ENCODE measurements at places on chromosomes 5 and 9. TPM values are rescaled to one million over a fixed set of nuclear protein-coding genes. Genes with fewer than 3 reads are reported as not detected.

GRCh38 chr5:157607371-157608161, 32.0 kb upstream of the ADAM19 start:
- no peak for DNase-seq

- DNase-seq, result no peak
Observed at GRCh38 chr5:142179776-142180387, 71.3 kb downstream of the NDFIP1 start.

FXN gene
- 32.7 TPM for total RNA-seq

GRCh38 chr5:111655169-111655924, 101.6 kb downstream of the NREP start:
- DNase-seq, result no peak

PCDHB2 gene
- total RNA-seq, result 28.4 TPM

GRCh38 chr5:149941795-149942194, 2.8 kb downstream of the PDE6A start:
- no peak for DNase-seq

GRCh38 chr9:2367970-2368369, 253.6 kb upstream of the VLDLR start:
- DNase-seq, result peak; percentile 82

Data from endodermal cell (in vitro differentiated cells).